ENCODE measurements at places on chromosomes 16 and 17.

- no peak for DNase-seq
Observed at GRCh38 chr17:69098625-69099024, 37.9 kb upstream of the ABCA9 start.

DNA sequence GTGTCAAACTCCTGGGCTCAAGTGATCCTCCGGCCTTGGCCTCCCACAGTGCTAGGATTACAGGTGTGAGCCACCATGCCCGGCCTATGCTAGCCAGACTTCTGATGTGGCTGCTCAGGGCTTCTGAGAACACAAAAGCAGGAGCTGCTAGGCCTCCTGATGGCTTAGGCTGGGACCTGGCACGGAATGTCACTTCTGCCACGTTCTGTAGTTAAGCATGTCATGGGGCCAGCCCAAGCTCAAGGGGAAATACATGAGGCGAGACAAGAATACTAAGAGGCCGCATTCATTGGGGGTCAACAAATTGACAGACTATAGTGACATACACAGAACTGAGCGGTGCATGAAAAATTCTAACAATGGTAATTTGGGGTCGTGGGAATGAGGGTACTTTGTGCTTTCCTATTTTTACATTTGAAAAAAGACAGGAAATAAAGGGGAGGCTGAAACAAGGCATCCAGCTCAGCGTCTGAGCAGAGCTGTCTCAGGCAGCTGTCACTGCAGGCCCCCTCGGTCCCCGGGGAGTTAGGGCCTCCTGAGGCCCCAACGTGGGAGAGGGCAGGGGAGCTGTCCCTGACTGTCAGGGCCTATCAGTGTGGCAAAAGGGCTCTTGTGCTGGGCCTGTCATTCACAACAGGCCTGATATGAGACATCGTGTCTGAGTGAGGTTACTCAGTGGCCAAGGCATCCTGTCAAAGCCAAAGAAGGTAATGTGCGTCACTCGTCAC lies 26.4 kb downstream of the CFAP20 start:
- no peak for DNase-seq

DNA sequence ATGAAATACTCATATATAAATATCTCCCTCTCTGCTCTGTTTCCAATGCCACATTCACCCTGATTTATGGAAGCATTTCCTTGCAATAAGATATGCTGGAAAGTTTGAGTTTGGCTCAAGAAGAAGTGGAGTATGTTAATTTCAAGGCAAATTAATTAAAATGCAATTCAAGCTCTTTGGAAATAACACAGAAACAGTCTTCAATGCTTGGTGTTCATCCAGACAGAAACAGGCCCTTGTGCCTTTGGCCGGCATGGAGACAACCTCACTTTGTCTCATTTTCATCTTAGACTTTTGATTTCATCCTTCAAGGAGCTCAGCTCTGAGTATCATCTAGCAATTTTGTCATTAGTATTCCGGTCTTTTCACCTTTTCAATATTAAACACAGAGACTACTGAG lies 210.0 kb downstream of the C16orf95 start:
- no peak for DNase-seq

DNA sequence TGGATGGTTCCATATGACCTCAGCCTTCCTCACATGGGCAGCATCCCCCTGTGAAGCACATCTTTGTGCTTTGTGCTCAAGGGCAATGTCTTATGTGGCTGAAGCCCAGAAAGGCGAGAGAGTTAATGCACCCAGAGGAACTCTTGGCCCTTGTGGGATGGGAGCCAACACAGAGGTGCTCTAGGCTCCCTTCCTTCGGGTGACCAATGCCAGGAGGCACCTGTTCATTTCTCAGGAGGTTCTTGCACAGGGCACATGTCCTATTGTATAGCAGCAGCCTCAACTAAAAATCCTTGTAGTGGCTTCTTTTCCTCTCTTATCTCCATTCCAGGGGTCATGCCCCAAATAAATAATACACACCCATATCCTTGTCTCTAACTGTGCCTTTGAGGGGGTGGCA lies 83.7 kb upstream of the DNAH9 start:
- no peak for DNase-seq

- DNase-seq: no peak
Observed at GRCh38 chr16:23640615-23640930, 537 bp downstream of the PALB2 start.

DNA sequence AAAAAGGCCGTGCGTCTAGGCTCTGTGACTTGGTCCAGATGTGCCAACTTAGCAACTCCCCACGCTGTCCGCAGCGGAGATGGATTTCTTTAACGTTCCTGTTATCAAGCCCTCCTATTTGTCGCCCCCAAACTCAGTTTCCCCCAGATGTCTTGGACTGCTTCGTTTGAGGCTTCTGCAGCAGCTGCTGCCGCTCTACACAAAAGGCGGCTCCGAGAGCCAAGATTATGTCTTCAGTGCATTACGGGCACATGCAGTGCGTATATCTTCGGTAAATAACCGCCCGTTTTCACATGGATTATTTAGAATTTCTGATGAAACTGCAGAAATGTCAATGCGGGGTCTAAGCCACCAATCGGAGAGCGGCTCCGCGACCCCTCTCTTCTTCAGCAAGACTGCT lies 240.6 kb upstream of the ZFHX3 start:
- no peak for DNase-seq

- DNase-seq: no peak
Observed at GRCh38 chr17:73697872-73698271, 53.6 kb upstream of the SDK2 start.

DNA sequence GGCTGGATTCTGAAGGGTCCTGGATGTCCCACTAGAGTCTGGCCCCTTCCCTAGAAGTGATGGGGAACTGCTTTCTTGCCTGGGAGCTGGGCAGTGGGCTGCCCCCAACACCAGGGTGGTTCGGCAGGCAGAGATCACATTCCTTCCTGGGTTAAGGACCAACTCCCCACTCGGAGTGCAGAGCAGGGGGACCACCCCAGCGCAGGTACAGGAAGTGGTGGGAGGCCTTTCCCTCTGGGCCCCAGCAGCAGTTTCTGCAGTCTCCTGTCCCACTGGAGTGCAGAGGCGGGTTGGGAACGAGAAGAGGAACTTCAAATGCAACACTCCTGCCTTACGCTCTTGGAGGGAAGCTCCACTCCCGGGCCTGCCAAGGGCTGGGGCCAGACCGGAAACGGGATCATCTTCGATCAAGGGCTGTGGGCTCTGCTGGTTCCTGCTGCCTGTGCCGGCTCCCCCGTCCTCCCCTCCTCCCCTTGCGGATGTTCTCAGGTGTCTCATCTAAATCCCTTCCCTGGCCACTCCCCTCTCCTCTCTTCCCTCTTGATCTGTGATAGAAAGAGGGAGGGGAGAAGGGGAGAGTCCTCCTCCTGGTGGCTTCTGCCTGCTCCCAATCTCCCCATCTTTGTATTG lies 9.0 kb upstream of the NGFR start:
- DNase-seq: no peak

DNA sequence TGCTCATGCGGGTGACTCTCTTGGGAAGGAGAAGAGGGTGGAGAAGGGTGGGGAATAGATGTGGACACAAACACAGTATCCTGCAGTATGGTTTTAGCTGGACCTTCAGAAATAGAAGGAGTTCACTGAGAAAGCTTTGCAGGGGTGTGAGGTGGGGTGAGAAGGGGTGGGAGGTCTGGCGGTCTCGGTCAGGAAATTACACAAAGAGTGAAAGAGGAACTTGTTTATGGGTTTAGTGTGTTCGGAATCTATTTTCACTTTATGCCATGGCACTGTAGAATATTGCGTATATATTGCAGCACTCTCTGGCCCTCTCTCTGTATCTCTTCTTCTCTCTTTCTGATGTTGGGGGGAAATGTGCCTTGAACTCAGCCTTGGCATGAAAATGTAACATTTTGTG lies 148.2 kb upstream of the GOT2 start:
- DNase-seq: no peak

DNA sequence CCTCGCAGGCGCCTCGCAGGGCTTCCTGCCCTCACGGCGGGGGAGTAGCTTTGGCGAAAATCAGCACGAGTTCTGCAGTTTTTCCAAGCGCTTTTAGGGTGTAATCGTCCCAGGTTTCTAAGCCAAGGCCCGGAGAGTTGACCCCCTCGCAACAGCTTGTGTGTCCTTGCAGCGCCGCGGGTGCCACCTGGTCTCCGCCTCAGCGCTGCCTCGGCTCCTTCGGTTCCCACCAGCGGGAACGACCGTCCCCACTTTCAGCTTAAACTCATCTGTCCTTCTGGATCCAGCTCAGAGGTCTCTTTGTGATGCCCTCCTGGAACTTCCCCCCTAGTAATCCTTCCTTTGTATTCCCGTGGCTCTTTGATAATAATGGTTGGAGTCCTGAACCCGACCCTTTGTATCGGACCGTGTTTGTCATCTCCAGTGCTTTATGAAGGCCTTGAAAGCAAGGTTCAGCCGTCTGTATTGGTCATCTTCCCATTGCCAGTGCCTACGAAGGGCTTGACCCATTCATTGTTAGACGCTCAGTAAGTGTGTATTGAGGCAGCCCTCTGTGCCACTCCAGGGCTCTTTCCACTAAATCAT lies 858 bp upstream of the SMARCE1 start:
- no peak for DNase-seq

- DNase-seq: peak; percentile 95
Observed at GRCh38 chr17:7466639-7467341, 12.6 kb downstream of the ZBTB4 start.

- DNase-seq: no peak
Observed at GRCh38 chr16:72013389-72013788, 4.8 kb downstream of the DHODH start.

DNA sequence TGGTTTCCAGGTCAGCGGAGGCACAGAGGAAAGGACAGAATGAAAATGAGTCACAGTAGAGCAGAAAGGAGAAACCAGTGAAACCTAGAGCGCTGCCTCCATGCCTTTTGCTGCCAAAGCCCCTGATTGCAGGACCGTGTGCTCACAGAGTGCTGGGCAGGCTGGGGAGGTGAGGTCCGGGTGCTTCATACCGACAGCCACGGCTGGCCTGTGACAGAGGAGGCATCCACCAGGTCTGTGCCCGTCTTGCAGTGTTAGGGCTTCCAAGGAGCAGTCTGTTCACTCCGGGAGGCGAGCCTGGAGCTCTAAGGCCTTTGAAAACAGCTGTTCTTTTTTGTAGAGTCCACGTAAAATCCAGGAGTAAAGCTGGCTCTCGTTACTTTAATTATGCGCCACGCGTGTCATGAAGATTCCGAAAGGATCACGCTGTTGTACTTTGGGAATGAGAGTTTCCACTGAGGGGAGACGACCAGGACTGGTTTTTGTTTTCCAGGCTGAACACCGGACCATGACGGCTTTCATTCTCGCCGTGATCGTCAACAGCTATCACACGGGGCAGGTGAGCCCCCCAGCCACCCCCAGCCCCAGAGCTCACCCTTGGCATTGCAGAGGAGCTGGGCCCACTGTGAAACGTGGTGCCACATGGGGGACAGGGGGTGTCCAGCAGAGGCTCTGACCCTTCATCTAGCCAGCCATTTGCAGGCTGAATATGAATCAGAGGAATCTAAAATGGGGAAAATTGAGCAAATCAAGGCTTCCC lies 108.5 kb upstream of the CHMP6 start:
- peak; percentile 68 for DNase-seq
